NCI-H524 treated with DMSO at 0.1 percent for 48 hours (cell line): ENCODE measurements at places on chromosomes 2 and 18.

DNA sequence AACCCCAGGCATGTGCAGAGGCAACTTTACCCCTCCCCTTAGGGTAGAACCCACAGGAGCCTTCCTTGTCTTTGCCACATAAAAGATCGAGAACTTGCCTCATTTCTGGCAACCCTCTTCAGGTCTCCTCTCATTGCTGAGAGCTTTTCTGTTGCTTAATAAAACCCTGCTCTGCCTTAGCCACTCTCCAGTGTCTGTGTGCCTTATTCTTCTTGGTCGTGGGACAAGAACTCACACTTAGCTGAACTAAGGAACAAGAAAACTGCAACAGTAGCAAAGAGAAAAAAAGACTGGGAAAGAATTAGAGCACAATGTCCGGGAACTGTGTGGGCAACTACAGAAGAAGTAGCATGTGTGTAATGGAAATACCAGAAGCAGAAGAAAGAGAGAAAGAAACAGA lies 56.2 kb upstream of the SMIM21 start:
- DNase-seq: no peak

DNA sequence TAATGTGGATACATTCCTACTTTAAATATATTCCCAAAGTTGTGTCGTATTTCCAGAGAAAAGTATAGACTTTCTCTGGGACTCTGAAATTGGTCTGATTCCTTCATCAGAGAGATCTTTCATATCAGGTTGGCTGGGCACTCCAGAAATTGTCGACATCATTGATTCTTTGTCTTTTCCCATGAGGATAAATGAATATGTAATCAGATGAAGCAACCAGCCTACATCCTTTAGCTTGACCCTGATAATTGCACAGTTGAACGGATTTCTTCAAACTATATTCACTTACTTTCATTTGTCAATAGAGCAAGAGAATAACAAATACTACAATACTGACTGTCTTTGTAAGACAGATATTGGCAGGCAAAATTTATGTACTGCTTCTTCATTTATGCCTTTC lies 680.2 kb upstream of the LRRTM4 start:
- DNase-seq: no peak

- DNase-seq: no peak
Measured at GRCh38 chr2:106363791-106364190, 104.4 kb downstream of the RGPD3 start.

- DNase-seq: no peak
Measured at GRCh38 chr2:486371-486770, 190.8 kb downstream of the TMEM18 start.
